ENCODE measurements at places on chromosomes 7 and 10.

- peak; percentile 32 for DNase-seq
Measured at GRCh38 chr10:86798611-86799010, 42.2 kb downstream of the BMPR1A start.

DNA sequence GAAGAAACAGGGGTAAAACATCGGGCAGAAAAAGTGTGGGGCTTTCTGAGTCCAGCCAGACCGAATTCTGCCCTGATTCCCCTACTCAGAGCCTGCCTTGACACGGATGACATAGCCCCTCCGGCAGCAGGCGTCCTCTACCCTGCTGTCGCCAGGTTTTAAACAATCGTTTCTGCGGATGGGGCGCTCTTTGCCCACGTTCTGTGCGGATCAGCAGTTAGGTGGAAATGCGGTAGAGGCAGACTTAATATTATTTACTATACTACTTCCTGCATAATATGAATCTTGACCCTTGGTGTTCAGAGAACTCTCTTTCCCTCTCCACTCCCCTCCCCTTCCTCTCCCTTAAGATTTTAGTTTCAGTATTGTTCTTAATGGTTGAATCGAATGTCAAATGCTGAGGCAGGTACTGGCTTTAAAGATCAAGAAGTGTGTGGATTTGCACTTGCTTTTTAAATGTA, 2.4 kb downstream of the GATA3 start:
- DNase-seq, result no peak

DNA sequence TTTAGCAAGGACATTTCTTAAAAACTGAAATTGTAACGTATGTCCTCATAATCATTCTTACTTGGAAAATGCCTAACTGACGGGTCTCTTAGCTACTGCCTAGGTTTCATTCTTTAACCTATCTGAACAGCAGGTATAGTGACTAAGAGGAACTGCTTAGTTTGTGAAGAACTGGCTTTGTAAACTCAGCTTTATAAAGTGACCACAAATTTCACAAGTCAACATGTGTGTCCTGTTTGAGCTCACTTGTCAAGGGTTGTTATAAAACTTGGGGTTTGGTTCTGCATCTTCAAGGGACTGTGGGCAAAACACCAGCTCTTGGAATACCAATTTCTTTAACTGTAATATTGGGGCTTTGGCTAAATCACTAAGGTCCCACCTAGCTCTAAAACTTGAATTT, 32.2 kb downstream of the MRPS33 start:
- DNase-seq, result no peak

- DNase-seq, result no peak
Measured at GRCh38 chr7:39399986-39400385, 166.2 kb upstream of the YAE1 start.

- DNase-seq, result no peak
Measured at GRCh38 chr10:15379078-15379477, 8.0 kb upstream of the FAM171A1 start.

GRCh38 chr10:49463605-49464004, 67.7 kb upstream of the DRGX start:
- DNase-seq, result no peak

DNA sequence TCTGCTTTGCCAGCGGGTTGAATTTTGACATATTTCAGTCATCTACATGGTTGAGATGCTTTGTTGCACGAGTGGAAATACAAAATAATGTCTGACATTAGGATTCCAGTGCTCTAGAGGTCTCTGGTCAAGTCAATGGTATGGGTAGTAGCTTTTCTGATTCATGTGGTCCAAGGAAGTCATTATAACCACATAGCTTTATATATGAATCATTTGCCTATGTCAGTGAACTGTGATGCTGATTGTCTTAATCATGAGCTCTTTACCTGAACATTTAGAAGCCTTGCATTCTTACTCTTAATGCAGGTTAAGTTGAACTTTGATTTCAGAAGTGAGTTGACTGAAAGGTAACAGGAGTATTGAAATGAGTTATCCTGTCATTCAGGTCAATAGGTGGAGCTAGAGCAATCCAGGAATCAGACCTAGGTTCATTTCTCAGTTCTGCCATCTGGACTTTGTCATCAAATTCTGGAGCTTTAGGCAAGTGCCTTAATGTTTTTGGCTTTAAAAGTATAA, 3.3 kb downstream of the MAPK8 start:
- DNase-seq, result peak; percentile 40

DNA sequence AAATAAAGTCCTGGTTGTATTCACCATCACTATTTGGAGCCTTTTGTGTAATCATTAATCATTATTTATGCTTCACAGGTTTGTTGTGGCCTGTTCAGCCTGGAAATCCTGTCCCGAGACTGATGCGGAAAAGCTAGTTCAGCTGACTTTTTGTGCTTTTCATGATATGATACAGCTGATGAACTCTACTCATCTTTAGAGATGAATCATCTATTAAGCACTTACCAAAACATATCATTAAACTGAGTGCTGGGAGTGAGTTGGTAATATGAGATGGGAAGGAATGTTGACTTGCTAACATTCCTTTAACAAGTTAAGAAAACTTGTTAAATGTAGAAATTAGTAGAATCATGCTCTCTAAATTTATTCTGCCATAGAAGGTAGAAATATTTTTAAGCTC, 53.0 kb downstream of the CROT start:
- peak; percentile 55 for DNase-seq

- DNase-seq, result no peak
Measured at GRCh38 chr7:140084972-140085371, 22.2 kb upstream of the PARP12 start.

DNA sequence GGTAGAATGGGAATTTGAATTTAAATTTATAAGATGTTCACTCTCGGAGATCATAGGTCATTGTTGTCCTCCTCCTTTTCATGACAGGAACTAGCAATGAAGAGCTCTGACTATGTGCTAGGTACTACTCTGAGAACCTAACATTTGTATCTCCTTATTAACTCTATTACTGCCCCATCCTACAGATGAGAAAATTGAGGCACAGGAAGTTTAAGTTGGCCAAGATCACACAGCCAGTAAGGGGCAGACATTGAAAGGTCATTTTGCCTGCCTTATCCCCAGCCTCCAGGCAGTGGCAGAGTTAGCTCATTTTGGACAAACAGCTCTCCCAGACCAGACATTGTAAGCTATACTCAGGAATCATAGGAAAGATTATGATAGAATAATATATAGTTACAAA, 6.0 kb downstream of the SRGN start:
- peak; percentile 27 for DNase-seq

GRCh38 chr7:120695848-120696247, 162.1 kb downstream of the TSPAN12 start:
- DNase-seq, result no peak

DNA sequence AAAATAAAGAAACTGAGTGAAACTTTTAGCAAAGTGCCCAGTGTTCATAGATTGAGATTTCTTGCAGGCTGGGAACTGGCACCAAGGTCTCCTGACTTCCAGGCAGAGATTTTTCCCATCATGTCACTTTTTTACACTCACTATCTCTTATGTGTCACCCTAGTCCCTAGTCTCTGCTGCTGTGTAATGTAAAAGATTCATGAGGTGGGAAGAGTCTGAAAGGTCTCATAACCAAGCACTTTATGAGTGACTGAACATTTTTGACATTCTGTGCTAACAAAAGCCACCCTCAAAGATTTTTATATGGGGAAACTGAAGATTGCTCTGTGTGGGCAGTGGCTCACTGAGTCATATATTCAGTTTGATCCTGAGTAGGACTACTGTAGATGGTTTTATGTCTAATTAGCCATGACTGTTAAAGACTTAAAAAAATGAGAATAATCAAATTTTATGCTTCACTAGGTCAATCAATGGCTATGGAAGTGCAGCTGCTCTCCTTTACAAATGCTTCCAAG, 900.3 kb upstream of the SORCS1 start:
- no peak for DNase-seq

- no peak for DNase-seq
Measured at GRCh38 chr7:43463401-43463980, 119.4 kb upstream of the STK17A start.

GRCh38 chr10:90195288-90195840, 494.0 kb downstream of the KIF20B start:
- no peak for DNase-seq

GRCh38 chr10:48316236-48316635, 9.8 kb downstream of the MAPK8 start:
- DNase-seq, result no peak

- DNase-seq, result no peak
Measured at GRCh38 chr7:30525429-30525828, 20.8 kb upstream of the GGCT start.

DNA sequence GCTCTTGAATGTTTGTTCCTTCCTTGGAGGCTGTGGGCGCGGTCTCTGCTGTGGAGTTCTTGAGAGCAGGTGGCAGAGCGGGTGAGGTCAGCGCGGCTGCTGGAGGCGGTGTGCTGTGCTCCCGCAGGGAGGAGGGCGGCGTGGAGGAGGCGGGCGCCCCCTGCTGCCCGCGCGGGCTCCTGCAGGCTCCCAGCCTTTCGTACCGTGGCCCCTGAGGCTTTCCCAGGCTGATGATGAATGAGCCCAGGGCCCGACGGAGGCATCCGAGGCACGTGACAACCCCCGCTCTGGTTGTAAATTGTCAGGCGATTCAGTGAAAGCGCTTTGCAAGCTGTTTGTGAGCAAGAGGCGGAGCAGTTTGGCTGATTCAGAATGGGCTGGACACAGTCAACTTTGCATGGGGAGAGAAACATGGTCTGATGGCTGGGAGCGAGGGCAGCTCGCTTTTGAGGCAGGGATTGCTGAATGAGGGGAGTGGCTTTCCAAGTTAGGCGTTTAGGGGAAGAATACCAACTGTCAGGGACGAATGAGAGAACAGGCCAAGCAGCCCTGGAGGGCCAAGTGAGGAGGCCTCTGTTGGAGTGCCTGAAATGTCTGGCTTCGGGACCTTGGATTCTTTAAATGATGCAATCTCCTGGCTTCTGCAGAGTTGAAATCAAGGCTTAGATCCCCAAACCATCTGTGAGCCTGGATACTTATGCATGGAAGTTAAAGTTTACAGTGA, 46.6 kb downstream of the CDHR3 start:
- DNase-seq, result peak; percentile 99

DNA sequence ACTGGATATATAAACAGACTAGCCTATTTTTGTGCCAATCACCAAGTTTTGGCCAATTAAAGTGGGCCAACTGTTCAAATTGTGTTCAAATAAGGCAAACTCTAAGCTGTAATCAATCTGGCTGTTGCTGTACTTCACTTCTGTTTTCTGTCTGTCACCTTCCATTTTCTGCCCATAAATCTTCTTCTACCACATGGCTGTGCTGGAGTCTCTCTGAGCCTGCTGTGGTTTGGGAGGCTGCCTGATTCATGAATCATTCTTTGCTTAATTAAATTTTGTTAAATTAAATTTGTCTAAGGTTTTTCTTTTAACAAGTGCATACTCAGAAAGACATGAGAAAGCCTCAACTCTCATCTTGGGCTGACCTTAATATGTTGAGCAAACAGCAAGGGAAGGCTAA, 172.6 kb upstream of the VIPR2 start:
- DNase-seq, result peak; percentile 14

DNA sequence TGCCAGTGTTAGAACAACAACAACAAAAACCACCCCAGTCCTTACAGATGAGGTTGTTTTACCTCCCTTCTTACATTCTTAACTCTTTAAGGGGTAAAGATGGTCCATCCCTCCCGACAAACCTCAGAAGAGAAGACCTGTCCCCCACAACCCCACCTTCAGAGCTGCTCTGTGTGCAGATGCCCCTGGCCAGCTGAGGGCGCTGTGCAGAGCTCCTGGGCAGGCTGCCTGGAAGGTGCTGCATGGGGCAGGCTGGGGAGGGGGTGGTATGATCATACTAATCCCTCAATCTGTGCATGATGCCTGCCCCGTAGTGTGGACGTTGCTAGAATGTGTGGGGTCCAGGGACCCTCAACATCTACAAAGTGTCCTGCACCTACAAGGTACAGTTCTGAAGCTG, 387.1 kb downstream of the INHBA start:
- no peak for DNase-seq

- DNase-seq, result no peak
Measured at GRCh38 chr7:137241655-137242360, 101.7 kb downstream of the PTN start.

DNA sequence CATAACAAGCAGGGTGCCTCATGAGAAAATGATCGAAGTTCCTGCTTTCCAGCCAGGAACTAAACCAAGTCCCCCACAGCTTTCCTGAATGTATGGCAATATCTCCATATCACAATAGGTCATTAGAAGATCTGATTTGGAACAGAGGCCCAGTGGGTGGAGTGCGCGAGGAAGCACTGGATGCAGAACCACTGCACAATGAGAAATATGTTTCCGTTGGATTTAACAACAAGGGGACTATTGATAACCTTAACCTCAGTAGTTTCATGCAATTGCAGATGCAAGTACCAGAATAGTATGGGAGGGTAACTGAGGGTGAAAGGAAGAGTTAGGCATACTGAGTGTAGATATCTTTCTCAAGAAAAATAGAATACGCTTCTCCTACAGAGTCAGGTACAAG, 45.3 kb downstream of the ZPBP start:
- DNase-seq, result no peak

GRCh38 chr7:45683556-45684148, 109.5 kb downstream of the ADCY1 start:
- DNase-seq, result no peak

- no peak for DNase-seq
Measured at GRCh38 chr7:22657479-22657878, 69.5 kb upstream of the IL6 start.

- DNase-seq, result no peak
Measured at GRCh38 chr7:27900006-27900405, 160.0 kb downstream of the TAX1BP1 start.

DNA sequence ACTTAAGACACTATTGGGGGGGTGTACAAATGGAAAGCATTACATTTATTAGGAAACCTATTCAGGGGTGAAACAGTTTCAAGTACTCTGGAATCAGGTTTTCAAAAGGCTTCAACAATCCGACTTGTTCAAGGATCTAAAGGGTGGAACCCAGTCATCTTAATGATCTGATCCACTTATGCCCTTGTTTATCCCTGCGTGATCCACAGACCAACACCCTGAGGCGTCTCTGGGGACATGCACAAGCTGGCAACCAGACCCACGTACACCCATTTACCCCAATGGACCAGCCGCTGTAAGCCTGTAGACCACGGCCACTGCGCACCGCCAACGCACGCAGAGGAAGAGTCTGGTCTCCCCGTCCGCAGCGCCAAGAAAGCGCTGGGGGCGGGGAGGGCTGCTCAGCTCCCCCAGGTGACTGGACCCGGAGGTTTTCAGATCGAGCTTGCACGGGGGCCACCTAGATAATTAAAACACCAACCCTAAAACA, 13.4 kb downstream of the HNRNPF start:
- peak; percentile 44 for DNase-seq

DNA sequence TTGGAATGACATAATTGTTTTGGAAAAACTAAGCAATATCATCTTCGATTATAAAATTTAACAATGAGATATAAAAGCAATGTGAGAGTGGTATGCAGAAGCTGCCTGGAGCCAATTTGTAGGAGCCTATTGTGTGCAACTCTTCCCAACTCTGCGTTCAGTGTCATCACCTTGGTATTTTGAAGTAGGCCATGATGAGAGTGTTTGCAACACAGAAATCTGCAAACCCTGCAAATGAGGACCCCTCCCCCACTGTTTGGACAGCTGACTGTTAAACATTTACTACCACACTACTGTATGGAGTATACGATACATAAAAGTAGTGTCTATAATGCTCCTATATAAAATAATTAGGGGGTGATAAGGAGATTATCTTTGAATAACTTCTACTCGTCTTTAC, 531.3 kb downstream of the ATRNL1 start:
- DNase-seq, result peak; percentile 14
